ENCODE measurements at places on chromosomes 16 and 17.

- DNase-seq, result no peak
These were observed 71.6 kb upstream of the CREBBP start for GRCh38 chr16:3951861-3952736.

DNA sequence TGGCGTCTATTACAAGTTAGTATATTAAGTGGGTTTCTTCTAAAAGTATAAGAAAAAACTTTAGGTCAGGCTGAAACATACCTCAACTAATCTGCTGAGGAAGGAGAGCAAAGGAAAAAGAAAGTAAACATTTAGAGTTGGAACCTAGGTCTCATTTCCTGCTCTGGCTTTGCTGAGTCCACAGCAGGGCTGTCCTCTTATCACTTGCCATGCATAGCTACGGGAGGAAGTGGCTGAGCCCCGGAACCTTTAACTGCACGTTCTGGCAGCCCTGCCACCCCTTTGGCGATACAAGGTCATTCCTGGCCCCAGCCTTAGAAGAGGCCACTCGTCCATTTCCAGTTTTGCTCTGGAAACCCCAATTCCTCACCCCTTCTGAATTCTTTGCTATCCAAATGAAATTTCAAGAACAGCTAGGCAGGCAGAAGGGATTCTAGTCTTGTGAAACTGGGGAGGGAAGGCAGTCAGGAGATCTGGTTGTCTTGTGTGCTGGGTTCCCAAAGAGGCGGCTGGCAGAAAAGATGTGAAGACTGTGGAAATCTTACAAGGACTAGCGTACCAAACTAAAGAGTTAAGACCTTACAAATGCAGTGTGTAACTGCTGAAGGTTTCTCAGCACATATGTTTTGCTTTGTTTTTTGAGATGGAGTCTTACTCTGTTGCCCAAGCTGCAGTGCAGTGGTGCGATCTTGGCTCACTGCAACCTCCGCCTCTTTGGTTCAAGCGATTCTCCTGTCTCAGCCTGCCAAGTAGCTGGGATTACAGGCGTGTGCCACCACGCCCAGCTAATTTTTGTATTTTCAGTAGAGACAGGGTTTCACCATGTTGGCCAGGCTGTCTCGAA lies 19.1 kb downstream of the WIPI1 start:
- DNase-seq, result no peak

DNA sequence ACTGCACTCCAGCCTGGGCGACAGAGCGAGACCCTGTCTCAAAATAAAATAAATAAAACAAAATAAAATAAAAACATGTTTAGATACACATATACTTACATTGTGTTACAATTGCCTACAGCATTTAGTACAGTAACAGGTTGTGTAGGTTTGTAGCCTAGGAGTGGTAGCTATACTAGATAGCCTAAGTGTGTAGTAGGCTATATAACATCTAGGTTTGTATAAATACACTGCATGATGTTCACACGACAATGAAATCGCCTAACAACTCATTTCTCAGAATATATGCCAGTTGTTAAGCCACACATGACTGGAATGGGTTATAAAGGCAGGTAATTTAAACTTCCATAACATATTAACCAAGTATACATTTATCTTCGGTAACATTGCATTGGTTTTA lies 90.6 kb downstream of the TUBD1 start:
- no peak for DNase-seq

DNA sequence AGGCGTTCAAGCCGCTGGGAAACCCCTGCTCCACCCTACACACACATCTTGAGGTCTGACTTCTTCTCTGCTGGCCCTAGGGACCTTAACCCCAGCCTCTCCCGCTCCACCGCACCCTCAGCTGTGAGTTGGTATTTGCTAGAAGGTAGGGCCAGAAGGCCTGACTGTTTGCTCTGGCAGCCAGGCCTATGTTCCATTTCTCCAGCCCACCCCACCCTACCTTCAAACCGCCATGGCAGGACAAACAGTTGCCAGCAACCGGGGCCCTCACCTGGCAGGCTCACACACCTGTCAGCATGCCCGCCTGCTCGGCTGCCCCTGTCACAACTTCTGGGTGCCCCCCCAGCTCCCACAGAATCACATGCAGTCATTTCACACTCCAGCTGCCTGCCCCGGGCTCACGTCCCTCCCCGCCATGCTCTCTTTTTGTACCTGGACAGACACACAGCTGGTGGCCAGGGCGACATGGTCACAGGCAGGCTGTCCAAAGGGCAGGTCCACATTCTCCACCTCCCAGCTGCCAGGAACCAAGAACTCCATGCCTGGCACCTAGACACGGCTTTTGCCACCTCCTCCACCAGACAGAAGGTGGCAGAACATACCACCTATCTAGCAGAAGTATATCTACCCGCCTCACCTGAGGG lies 2.6 kb upstream of the ATP2A3 start:
- no peak for DNase-seq

DNA sequence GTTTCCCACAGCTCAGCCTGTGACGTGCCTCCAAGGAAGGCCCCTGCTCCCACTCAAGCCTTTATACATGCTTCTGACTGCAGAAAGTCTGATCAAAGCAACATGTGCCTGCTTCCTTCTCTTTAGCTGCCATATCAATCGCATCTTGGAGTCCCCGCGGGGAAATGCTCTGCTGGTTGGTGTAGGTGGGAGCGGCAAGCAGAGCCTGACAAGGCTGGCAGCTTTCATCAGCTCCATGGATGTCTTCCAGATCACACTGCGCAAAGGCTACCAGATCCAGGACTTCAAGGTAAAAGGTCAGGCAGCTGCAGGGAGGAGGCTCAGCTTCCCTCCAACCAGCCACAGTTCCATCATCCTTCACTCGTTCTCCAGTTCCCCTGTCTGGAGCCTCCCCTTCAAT lies 189.7 kb downstream of the ZNF18 start:
- DNase-seq, result no peak

GRCh38 chr16:85757341-85757822 lies 6.5 kb upstream of the C16orf74 start:
- DNase-seq, result no peak

GRCh38 chr17:50620237-50620636 lies 14.4 kb upstream of the ABCC3 start:
- DNase-seq, result no peak

GRCh38 chr16:1890708-1891050 lies 18.7 kb upstream of the MEIOB start:
- DNase-seq, result no peak

- DNase-seq, result no peak
These were observed 123.2 kb downstream of the KCNJ18 start for GRCh38 chr17:21815352-21816063.

DNA sequence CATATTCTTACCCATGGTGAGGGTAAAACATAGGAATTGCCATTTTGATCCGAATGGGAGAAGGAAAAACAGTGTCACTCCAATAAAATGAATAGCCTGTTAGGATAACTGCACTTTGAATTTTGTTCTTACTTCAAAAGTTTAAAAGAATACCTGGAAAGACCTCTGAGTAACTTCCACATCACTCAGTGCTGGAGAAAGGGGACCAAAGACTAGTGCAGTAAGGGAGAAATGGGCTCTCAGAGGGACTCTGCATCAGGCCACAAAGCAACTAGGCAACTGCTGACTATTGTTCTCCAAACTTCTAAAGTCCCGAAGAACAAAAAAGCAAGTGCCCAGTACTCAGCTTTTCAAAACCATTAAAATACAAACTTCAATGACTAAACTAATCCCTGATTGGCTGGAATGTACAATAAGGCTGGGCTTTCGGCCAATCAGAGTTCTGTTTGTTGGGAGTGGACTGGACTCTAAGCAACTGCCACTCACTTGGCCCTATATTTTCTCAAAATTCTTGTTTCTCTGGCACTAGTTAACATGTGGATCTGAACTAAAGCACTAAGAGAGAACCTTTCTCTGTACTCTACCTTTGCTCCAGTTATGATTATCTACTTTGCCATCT lies 6.2 kb downstream of the DNAJC7 start:
- no peak for DNase-seq

DNA sequence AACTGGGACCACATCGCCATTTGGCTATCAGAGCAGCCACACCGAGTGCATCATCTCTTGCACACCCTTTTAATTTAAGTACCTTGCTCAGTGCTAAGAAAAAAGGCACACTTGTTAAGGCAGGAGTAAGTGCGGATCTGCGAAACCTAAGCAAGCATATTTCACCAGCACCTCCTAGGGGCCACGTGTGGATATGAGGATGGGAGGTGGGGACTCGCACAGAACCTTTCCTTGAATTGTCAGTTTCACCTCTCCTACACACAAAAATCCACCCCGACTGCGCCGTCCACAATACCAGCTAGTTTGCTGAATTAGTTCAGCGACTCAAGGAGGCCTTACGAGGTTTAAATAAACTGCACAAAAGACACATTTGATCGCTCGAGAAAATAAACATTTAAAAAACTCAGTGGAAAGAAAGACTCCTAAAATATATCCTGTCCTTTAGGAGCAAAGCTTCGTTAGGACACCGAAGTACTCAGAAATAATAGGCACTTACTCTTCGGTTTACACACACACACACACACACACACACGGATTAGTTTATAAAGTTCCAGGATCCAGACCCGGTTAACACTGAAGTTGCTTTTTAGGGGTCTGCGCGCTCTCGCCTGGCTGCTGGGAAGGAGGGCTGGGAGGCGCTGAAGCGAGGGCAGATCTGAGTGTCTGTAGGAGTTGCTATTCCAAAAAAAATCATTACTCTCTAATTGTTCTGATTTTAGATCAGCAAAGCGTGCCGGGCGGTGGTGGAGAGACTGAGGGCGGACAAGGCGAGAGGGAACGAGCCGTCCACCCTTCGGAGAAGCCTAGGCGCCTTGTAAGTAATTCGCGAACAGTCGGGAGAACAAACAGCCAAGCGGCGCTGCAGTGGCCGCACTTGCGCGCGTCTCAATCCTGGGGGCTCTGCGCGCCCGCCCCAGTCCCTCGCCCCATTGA lies 1.0 kb upstream of the KCNJ2 start:
- no peak for DNase-seq

- DNase-seq, result no peak
These were observed 7.6 kb downstream of the PITPNM3 start for GRCh38 chr17:6548578-6549330.
